Fibroblast of skin of scalp (primary cell): ENCODE measurements at places on chromosomes 5 and 9.

- peak; percentile 64 for DNase-seq
These were observed 206.0 kb upstream of the DMRTA1 start for GRCh38 chr9:22240619-22241018.

DNA sequence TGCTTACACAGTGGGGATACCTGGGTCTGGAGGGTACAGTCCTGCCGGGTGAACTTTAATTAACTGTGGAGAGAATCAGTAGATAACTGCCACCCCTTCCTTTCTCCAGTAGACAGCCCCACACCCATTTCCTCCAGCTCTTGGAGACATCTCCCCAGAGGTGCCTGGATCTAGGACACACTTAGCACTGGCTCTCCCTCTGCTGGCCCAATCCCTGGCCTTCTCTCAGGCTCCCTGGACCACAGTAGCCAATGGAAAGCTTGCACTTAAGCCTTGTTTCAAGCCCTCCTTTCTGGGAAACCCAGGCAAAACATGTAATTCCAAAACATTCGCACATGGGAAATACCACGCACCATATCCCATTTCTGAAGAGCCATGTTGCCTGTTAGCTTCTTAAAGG is 169.2 kb upstream of the GAS1 start:
- no peak for DNase-seq

GRCh38 chr5:61362796-61363368 is 30.8 kb downstream of the ZSWIM6 start:
- peak; percentile 24 for DNase-seq

DNA sequence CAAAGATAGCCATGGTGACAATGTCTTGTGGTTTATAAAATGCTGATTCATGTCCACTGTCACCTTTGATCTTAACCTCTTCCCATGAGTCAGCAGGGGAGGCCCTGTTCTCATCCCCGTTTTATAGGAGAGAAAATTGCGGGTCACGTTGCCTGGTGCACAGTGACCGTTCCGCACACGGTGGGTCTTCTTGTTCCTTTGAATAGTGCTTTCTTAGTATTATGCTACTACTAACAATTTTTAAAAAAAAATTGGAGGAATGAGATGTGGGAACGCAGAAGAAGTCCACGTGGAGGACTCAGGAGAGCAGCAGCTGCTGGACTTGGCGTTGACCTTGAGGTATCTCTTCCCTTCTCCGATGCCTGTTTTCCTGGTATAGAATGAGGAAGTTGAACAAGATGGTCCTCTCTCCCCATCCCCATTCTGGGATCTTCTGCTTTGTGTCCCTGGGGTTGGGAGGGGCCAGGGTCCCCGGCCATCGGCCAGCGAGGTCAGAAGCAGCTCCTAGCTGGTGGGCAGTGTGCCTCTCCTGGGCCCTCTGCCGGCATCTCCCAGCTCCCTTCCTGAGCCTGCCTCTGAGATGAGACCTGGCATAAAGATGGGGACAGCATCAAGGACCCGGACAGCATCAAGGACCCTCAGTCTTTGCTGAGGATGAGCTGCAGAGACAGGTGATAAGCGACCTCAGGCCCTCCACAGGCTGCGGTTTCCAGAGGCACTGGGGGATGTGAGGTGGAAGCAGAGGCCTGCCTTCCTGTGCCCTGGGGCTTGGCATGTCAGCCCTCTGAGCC is 143.9 kb downstream of the C9orf50 start:
- no peak for DNase-seq

DNA sequence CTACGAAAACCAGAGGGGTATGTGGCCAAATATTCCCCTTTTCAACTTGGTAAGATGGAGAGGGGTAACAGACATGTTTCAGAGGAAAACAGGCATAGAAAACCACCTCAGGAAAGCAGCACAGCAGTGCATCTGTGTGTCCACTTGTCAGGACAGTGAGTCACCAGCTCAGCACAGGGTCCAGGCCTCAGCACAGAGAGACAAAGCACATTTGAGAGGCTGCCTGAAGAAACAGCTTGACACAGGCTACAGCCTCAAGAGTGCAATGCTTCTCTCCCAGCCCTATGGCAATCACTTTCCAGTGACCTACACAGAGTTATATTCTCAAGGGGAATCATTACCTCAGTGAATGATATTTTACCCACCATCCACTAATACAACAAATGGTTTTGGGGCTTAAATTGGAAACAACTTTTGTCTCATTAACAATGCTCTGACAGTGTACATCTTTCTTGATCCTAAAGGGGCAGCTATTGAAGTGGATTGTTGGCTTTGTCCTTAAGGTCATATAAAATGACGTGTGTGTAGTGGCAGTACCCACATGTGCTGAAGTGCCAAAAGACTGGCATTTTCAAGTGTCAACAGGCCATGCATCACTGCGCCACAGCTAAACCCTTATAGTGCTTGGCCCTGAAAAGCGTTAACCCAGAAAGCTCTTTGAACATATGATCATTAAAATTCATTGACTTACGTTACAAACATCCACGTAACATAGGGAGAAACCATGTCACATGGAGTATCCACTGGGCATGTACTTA is 46.4 kb downstream of the ERMP1 start:
- DNase-seq: no peak

DNA sequence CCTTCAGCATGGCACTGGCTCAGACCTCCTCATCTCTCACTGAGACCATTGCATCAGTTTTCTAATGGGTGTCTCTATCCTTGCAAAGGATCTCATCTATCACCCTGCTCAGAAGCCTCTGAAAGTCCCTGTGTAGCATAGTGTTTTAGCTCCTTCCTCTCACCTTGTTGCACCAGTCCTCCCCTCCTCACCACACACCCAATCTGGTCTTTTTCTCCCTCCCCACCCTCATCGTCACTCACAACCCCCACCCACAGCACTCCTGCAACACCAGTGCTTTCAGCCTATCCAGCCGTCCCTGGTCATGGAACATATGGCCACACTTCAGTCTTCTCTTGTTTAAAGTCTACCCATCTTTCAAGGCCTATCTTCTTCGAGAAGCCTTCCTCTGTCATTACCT is 74.5 kb downstream of the ANGPTL2 start:
- DNase-seq: no peak

GRCh38 chr5:178336889-178337288 is 104.3 kb upstream of the PHYKPL start:
- DNase-seq: no peak
